ENCODE measurements at places on chromosomes 16 and 17. TPM values are rescaled to one million over a fixed set of nuclear protein-coding genes. Genes with fewer than 3 reads are reported as not detected.

The NLRC3 gene
- total RNA-seq: not detected

The KRTAP4-8 gene
- total RNA-seq: not detected

The CLEC18A gene
- total RNA-seq: not detected

The NOG gene
- total RNA-seq: not detected

The ACSM2B gene
- not detected for total RNA-seq
